Vagina (tissue), 2 donors: ENCODE measurements at places on chromosomes 13 and 19.

- DNase-seq = no peak
Observed at GRCh38 chr19:1980091-1980808, 35.3 kb downstream of the BTBD2 start.

DNA sequence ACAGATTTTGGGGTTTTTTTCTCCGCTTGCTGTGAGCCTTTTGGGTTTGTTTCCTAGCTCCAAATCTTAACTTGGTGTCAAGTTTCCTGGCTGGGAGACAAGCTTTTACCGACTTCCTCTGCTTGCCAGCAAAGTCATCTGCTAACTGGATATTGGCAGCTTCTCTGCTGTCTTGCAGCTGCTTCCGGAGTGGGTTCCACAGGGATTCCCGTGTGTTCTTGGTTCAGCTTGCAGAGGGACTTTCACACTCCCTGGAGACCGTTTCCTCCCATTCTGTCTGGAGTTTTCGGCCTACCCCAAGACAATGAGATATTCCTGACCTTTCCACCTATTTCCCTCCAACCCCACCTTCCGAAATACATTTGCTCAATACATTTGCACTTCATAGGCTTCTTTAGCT, 2.2 kb upstream of the COLGALT1 start:
- no peak for DNase-seq

GRCh38 chr13:57716295-57716694, 84.8 kb downstream of the PCDH17 start:
- DNase-seq = no peak

DNA sequence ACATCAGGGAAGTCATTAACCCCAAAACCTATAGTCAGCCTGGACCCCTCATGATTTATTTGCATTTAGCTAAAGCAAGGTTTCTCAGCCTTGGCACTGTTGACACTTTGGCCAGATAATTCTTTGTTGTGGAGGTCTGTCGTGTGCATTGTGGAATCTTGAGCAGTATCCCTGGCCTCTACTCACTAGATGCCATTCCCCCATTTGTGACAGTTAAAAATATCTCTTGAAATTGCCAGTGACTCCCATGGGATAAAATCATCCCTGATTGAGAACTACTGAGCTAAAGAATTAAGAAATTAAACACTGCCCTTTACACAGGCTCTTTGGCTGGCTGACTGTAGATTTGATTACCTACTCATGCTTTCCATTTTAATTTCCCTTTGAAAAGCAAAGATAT, 102.7 kb downstream of the LMO7 start:
- no peak for DNase-seq

DNA sequence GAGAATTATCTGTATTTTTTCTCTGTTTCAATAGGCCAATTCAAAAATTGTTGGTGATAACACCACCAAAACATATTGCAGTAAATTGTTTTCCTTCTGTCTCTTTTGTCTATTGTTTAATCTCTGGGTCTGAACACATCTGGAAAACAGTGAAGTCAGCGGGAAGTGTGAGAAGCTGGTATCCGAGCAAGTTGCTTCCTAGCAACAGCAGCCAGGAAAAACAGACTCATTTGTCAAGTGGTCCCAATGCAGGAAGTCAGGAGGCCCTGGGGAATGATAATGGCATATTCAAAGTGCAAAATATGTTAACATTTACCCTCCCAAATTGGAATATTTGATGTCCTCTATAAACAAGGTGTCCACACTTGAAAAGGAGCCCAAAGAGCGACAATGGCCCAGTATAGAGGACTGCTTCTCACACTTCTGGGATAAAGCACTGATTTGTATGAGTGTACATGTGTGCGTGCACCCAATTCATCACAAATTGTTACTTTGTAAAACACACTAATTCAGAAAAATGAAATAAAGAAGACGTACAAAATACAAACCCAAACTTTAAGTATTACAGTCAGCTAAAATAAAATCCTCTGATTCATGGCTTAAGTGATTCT, 515.0 kb downstream of the TBC1D4 start:
- DNase-seq = no peak

DNA sequence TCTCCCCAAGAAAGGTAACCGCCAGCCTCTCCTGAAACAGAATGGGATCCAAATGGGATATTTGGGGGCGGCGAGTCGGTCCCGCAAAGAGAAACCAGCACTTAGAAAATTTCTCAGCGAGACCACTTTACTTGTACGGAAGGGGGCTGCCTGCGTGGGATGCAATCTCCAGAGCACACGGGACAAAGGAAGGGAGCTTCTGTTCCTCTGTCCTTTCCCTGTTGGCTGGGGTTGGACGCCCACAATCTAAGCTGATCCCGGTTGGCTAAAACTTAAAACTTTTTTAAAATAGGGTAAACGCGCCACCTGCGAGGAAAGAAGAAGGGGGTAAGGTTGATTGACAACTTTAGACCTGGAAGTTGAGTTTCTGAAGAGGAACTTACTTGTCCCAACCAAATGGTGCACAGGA, 826 bp upstream of the BSG start:
- DNase-seq = no peak

GRCh38 chr13:103099722-103100293, 33.6 kb upstream of the SLC10A2 start:
- no peak for DNase-seq

- DNase-seq = no peak
Observed at GRCh38 chr13:24458736-24459135, 53.8 kb downstream of the PARP4 start.

DNA sequence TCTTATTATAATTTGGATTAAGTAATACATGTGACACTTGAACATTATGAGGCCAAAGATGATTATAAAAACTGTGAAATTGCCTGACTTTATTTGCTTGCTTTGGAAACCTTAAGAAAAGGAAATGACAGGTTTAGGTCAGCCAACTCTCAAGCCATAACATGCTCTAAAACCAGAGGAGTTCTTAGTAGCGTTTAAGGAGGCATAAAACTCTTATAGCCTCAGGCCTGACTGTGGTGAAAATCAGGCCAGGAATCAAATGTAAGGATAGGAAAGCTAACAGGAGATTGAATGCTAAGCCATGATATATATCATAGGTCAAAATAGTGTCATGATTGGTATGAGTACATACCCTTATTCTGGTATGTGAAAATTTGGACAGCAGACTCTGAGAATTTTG, 1142.4 kb upstream of the MIR17HG start:
- DNase-seq = no peak

DNA sequence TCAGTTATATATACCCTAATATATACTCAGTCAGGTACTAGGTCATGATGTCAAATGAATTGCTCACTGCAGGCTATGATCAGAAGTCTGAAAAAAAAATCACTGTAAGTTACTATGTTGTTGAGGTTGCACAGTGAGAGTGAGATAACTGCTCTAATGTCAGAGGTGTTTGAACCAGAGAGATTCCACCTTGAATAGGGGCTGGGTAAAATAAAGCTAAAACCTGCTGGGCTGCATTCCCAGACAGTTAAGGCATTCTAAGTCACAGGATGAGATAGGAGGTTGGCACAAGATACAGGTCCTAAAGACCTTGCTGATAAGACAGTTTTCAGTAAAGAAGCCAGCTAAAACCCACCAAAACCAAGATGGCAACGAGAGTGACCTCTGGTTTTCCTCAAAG, 10.2 kb downstream of the EPSTI1 start:
- DNase-seq = no peak

GRCh38 chr13:80052286-80052685, 288.6 kb downstream of the SPRY2 start:
- DNase-seq = no peak

DNA sequence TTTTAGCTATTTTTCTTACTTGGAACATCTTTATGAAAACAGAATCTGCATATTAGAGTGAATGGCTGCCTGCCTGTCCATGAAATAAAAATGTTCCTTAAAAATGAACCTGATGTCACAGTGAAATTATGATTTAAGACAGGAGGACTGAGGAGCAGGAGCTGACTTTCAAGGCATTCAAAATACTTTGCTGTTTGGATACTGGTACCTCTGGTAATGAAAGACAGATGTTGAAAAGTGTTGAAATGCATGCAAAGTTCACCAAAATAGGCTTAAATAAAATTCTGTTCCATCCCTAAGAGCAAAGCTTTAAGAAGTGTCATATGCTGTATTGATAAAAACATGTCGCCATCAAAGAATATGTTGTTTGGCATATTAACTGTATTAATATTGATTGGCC, 1.7 kb downstream of the ARHGEF7 start:
- no peak for DNase-seq

GRCh38 chr19:44685877-44686276, 13.1 kb upstream of the CEACAM16 start:
- no peak for DNase-seq

DNA sequence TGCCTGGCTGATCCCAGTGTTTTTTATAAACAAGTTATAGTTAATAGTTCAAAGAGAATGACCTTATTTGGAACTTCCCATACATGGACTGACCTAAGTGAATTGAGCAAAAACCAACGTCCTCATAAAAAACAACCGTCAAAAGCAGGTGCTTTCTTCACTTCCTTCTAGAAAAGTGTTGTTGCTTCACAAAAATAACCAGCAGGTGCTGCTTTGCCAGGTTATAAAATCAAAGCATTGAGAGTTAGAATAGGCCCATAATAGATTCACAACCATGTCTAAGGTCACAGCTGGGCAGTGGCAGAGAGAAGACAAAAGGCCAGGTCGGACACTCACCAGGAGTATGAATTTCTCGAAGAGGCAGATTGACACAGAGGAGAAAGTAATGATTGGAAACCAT, 9.5 kb downstream of the RUBCNL start:
- DNase-seq = no peak

GRCh38 chr13:105906746-105907145, 628.7 kb downstream of the EFNB2 start:
- no peak for DNase-seq

DNA sequence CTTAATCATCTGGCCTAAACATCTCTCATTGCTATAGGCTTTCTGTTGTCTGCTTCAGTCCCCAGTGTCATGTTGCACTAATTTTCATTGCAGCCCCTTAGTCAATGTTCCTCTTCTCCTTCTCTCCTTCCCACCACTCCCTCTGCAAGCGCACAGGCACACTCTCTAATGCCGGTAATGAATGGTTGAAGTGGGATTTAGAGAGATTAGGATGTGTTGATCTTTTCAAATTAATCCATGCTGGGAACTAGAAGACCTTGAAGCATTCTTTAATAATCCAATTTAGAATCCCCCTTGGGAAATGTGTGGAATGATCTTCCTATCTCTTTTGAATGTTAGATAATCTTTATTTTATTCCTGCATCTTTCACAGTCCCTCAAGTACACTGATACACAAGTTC, 33.2 kb upstream of the NDFIP2 start:
- DNase-seq = no peak

GRCh38 chr19:15015946-15016542, 33.2 kb upstream of the CASP14 start:
- no peak for DNase-seq

- no peak for DNase-seq
Observed at GRCh38 chr13:89577301-89577700, 1770.2 kb upstream of the MIR17HG start.

DNA sequence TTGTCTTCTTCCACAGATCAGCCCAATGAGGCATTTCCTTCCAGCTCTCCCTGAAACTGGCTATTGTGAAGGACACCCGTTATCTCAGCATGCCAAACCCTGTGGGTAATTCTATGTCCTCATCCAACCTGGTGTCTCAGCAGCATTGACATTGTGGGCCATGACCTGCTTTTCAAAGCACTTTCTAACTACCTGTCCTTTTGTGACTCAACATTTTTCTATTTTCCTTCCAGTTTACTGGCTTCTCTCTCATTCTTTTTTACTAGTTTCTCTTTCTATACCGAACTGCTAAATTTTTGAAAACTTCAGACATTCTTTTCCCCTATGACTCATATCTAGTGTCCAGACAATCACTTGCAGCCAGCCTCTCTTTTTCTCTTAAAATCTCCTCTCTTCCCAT, 136.4 kb upstream of the HTR2A start:
- no peak for DNase-seq

DNA sequence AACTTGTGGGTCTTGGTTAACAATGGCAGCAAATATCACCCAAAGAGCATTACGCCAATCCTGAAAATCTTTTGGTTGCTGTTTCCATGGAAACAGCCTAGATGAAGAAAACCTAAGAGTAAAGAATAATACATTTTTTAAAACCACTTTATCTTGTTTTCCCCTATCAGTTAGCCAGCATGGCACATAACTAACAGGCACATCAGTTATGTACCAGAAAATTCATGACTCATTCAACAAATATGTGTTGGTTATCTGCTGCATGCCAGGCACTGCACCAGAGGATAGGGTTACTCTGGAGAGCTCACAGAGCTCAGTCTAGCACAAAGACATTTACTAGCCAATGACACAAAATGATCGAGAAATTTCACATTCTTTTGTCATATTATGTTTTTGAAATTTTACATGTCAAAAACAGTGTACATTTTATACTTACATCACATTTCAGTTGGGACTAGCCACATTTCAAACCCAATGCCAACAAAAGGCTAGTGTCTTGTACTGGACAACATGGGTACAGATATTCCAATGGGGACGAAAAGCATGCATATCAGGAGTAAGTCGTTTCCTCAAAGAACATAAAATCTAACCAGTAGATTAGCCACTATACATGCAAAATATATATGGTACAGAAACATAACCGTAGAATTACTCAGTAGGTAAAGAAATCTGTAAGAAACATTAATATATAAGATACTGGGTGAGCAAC, 20.3 kb downstream of the LNX2 start:
- no peak for DNase-seq

GRCh38 chr19:1223018-1223855, 14.6 kb downstream of the CBARP start:
- DNase-seq = no peak

DNA sequence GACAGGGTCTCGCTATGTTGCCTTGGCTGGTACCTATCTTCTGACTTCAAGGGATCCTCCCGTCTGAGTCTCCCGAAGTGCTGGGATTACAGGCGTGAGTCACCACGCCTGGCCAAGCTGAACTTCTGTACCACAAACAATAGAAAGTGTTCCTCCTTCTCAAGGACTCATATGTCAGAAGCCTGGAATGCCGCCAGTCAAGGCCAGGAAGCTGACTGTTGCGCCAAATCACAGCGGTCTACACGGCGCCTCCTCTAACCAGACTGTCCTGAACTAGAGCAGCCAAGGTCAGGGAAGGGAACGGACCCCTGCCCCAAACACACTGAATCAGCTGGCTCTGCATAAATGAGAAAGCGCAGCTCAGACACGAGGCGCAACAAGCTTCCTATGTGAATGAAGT, 14.6 kb downstream of the RAB20 start:
- DNase-seq = no peak

GRCh38 chr13:20403826-20404225, 121.8 kb downstream of the CRYL1 start:
- peak; percentile 74 for DNase-seq

DNA sequence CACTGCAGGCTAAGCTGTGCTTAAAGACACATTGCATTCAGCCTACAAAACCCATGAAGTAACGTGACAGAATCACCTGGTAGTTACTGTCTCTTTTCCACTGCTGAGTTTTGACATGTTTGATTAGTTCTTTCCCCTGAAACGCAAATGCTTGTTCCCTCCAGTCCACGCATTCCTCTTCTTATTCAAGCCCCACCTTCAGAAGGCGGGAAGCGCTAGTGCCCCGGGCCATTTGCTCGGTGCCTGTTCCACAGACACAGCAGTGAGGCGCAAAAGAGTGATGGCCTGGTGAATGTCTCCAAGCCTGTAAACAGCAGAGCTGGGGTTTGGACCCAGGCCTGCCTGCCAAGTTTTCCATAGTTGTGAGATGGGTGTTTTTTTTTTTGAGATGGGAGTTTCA, 10.9 kb downstream of the ACP4 start:
- DNase-seq = no peak
